NB4 (cell line): ENCODE measurements at places on chromosomes 5 and 9.

- no peak for DNase-seq
Observed at GRCh38 chr5:43854697-43855292, 251.8 kb downstream of the NNT start.

GRCh38 chr5:98635656-98636055, 137.8 kb upstream of the RGMB start:
- DNase-seq = no peak

- DNase-seq = no peak
Observed at GRCh38 chr5:77463905-77464304, 28.2 kb downstream of the WDR41 start.

DNA sequence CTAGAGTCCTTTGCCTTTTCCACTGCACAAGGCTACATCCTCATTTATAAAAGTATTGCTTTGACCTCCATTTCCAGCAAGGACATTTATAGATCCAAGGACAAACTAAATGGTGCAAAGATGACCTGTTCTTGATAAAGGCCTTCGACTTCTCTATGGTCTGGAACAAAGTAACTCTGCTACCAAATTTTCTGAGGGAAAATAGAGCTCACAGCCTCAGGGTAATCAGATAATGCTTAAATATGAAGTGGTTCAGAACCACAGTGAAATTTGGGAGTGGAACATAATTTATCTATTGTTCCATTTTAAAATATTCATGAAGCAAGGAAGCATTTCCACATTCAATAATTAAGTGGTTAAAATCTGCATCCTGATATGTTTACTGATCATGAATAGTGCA, 137.5 kb downstream of the TTLL11 start:
- no peak for DNase-seq

DNA sequence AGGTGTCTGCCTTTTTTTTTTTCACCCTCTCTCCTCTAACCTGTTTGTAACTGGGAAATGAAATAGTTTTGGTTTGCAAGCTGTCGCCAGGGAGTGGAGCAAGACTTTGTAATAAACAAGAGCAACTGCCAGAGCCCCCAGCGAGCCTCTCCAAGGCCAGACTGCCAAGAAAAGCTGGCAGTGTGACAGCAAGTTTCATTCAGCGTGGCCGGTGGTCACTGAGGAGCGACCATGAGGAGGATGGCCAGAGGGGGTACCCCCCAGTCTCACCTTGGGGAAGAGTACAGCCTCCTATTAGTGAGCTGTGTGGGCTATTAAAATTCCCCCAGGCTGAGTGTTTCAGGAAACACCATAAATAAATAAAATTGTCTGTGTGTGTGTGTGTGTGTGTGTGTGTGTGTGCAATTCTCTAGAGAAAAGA, 49.9 kb downstream of the ZFAND5 start:
- peak; percentile 61 for DNase-seq

GRCh38 chr5:932628-933250, 40.1 kb downstream of the TRIP13 start:
- no peak for DNase-seq

DNA sequence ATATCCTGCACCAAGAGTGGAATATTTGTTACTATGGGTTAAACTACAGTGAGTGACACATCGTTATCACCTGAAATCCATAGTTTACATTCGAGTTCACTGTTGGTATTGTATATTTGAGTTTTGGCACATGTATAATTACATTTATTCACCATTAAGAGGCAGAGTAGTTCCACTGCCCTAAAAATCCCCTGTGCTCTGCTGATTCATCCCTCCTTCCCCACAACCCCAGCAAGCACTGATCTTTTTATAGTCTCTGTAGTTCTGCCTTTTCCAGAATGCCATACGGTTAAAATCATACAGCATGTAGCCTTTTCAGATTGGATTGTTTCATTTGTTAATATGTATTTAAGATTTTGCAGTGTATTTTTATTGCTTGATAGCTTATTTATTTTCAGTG, 495.2 kb downstream of the DIRAS2 start:
- DNase-seq = no peak

DNA sequence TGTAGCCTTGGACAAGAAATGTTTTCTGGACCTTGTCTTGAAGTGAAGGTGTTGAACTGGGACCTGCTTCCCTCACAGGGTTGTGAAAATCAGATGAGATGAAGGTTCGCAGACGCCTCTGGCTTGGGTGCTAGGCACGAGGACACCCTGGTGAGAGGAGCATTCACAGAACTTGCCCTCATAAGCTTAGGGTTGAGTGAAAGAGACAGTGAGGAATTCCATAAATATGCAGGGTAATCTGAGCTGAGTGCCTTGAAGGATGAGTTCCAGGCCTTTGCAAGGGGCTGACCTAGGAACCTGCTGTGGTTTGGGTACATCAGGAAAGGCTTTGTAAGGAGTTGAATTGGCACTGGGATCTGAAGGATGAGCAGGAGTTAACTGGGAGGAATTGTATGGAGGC, 75.7 kb upstream of the SAP30L start:
- no peak for DNase-seq

DNA sequence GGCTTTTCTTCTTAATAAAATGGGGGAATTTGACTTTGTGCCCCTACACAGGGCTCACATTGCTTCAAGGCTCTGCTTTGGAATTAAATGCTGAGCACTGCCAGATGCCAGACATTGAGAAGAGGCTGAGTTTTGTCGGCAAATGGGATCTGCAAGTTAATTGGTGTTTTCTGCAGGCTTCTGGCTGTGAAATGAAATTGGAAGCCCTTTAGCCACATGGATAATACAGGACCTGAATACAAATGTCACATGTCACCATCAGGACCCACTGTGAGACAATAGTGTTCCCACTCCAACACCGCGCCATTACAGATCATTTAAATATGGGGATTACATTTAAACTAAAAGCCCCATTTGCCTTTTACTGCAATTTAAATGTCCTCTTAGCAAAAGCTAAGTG, 164.4 kb downstream of the ZSWIM6 start:
- no peak for DNase-seq

DNA sequence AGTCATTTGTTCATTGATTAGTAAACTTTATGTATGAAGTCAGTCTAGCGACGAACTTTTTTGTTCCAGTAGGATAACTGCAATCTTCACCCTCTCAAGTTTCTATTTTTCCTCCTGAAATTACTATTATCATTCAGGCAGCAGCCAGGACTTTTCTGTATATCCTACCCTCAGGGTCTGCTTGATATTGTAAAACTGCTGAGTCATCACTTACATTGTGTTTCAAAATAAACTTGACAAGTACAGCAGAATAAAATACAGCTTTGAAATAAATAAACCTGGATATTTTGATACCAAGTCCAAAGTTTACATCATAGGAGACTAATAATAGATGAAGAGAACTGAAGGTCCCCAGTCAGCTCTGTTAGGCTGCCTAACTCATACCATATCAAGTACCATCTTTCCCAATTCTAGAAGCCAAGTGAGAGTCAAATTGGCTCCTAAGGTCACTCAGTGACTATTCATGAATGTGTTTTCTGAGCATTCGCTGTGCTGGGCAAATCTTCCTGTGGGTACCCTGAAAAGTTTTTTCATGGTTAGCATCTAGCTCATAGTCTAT, 234.6 kb downstream of the PARP8 start:
- DNase-seq = no peak

- no peak for DNase-seq
Observed at GRCh38 chr5:179720222-179720621, 12.4 kb upstream of the MAML1 start.

GRCh38 chr5:100780376-100780870, 122.7 kb downstream of the ST8SIA4 start:
- DNase-seq = peak; percentile 70

GRCh38 chr9:2017331-2018161, 2.4 kb downstream of the SMARCA2 start:
- peak; percentile 88 for DNase-seq

GRCh38 chr5:111774525-111774924, 17.5 kb upstream of the NREP start:
- DNase-seq = peak; percentile 90

DNA sequence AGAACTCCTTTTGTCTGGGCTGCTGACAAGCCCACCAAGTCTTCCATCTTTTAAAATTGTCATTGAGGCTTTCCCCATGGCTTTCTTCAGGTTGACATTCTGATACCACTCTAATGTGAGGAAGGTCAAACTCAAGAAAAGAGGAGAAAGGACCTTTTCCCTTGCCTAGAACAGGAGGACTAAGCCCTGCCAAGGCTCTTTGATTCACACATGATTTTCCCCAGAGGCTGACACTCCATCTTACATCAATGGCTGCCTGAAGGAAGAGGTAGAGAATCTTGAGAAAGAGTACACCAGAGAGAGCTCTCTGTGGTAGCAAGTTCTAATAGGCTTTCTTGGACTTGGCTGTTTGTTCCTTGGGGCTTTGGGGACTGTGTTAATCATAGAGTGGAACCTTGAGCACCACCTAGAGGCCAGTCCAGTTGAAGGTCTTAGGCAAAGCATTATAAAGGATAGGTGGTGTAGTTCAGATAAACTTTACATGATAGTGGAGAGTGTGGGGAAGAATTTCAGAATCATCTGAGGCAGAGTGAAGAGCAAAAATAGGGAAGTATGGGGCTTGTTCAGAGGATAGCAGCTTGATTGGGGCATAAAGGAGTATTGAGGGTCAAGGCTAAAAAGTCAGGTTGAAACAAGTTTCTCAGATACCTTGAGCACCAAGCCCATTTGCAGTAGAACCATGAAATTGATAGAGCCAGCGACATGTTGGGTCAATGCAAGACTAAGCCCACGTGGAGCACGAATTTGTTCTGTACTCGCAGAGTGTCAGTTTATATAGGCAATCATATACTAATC, 36.7 kb downstream of the NDFIP1 start:
- DNase-seq = peak; percentile 74

DNA sequence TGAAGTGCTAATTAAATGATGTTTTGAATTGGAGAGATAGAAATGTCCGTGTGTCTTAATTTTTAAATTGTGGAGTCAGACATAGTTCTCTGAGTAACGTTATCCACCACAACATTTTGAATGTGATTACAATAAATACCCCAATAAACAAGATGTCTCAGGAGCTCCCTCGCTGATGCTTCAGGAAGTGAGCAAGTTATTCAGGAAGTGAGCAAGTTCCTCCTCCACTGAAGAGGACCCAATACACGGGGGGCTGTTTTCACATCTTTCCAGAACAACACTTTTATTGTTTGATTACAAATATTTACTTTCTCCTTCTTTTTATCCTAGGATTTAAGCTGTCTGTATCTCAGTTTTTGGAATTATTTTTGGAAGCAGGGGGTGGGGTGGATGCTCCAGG, 363.8 kb downstream of the LRRC70 start:
- DNase-seq = no peak

GRCh38 chr9:107732781-107733522, 243.4 kb upstream of the KLF4 start:
- no peak for DNase-seq

DNA sequence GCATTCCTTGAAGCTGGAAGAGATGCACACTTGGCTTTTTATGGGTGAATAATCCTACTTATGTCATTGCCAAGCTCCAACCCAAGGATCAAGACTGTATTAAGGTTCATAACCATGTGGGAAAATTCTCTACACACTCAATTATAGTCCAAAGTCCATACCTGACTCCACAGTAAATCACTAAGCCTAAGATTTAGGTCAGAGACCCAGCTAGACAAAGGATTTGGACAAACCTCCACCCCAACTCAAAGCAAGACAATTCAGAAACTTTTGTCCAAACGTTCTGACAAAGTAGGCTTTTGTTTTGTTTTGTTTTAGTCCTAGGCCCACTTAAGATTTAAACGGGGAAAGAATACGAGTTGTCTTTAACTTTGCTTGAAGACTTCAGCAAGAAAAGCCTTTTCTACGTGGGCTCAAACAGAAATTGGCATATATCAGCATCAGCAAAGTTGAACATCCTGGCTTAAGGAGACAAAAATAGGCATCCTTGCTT, 1.7 kb downstream of the MEGF9 start:
- DNase-seq = no peak

- no peak for DNase-seq
Observed at GRCh38 chr5:175825893-175826292, 45.5 kb upstream of the CPLX2 start.

GRCh38 chr9:79489261-79490000, 82.3 kb upstream of the TLE4 start:
- peak; percentile 1 for DNase-seq

- DNase-seq = no peak
Observed at GRCh38 chr9:133701321-133701980, 36.7 kb downstream of the SARDH start.

DNA sequence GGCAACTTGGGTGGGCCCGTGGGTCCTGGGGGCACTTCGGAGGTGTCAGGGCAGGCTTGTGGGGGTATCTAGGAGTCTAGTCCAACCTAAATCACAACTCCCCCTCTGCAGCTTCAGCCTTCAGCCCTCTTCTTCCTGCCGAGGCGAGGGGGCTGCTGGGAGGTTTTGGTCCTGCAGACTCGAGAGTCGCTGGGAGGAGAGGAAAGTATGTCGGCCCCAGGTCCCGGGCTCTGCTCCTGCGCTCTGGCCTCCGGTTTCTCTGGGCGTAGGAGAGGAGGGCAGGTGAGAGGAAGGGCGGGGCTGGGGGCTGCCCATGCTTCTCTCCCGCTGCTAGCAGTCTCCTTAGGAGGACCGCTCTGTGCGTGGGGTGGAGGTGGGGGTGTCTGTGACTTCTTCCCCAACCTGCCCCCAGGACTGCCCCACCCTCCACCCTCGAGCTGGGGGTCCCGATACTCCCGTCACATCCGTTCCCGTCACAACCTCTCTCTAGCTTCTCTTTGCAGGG, 139.8 kb upstream of the COL5A1 start:
- no peak for DNase-seq

DNA sequence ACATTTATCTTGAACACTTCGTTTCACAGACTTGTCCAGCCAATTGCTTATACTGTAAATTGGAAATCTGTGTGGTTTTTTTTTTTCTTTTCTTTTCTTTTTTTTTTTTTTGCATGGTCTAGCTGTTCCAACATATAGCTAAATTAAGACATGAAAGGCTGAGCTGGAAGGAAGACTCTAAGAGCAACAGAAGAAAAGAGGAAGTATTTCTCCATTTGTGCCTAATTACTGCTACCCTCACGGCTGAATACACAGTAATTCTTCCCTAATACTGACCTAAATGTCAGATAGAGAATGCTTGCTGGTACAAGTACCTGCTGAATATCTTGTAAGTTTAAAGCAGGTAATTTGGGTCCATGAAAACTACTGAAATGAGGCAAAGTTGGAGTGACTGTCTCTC, 11.0 kb upstream of the HAPLN1 start:
- no peak for DNase-seq

DNA sequence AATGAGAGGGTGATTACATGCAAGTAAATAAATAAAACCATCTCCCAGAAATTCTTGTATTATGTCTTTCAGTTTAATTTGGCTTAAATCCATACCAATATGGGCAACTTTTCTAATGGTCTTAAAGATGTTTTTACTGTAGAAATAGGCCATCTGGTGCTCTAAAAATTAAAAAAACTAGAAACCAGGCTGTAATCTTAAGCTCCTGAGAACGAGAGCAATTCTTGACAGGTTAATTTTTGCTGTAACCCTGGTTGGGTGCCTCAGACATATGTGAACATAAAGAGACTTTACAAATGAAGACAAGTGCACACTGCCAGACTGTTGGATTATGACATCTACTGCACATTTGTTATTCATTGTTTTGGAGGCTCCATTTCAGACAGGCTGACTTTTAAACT, 246.8 kb upstream of the DAB2 start:
- no peak for DNase-seq

- no peak for DNase-seq
Observed at GRCh38 chr5:89342106-89342876, 459.3 kb upstream of the MEF2C start.
